ENCODE measurements at places on chromosomes 2 and 18.

- DNase-seq = no peak
These were observed 66.3 kb upstream of the SCG2 start for GRCh38 chr2:223668302-223668998.

- no peak for DNase-seq
These were observed 22.8 kb downstream of the ANO7 start for GRCh38 chr2:241211276-241211675.

- no peak for DNase-seq
These were observed 792.3 kb downstream of the DPP10 start for GRCh38 chr2:115234737-115235136.

DNA sequence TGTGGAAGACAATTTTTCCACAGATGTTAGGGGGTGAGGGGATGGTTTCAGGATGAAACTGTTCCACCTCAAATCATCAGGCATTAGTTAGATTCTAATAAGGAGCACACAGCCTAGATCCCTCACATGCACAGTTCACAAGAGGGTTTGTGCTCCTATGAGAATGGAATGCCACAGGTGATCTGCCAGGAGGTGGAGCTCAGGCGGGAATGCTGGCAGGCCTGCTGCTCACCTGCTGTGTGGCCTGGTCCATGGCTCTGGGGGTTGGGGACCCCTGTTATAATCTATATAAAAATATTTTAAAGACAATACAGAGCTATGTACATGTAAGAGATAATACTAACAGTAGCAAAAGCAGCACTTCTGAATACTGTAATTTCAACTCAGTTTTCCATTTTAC lies 19.2 kb downstream of the CWC22 start:
- DNase-seq = no peak

GRCh38 chr18:23284629-23285028 lies 149.3 kb downstream of the CABLES1 start:
- DNase-seq = no peak

- DNase-seq = no peak
These were observed 54.0 kb downstream of the EPAS1 start for GRCh38 chr2:46351098-46351749.

GRCh38 chr2:100239486-100240210 lies 82.7 kb downstream of the LONRF2 start:
- no peak for DNase-seq

DNA sequence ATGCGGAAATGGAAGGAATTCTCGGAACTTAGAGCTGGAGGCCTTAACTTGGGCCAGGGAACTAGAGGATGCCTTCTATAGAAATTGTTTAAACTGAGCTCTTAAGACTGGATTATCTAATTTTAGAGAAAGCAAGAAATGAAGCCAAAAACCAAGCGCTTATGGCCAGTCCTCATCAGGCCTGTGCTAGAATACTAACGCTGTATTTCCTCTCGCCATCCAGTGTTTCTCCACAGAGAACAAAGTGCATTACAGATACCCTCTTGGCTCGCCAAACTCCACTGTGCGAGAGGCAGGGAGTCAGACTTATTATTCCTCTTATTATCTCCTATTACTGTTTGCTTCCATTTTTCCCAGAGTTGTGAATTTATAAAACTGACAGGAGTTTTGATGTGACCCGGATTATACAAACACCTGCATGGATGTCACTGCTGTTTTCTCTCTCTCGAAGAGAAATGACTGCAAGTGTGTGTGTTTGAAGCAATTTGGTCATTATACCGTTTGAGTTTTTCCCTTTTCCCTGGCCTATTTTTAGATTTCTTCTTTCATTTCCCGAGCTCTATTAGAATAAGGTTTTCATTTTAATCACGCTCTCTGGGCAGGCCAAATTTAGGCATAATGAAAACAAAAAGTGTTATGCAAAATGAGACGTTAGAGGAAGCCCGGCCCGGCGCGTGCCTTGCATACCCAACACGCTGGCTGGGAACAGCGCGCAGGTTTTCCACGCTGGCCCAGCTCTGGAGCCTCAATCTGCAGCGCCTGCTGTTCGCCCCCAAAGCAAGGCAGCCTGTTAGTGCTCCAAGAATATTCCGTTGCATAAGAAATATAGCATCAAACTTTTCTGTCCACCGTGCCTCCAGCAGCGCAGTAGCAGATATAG lies 103.3 kb downstream of the ALK start:
- DNase-seq = no peak

DNA sequence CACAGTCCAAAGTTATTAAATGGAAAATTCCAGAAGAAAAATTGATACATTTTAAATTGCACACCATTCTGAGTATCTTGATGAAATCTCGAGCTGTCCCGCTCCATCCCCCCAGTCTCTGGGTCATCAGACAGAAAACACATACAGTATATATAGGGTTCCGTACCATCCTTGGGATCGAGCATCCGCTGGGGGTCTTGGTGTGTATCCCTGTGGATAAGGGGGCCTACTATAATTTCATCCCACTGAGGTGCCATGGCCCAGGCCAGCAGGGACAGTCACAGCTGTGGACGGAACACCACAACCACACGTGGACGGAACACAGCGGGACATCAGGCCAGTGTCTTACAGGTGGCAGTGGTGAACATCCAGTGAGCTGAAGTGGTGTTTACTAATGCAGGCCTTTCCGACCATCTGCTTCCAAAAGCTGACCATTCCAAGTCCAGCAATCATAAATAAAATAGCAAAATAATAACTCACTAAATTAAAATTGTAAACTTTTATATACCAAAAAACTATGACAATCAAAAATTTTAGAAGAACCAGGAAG lies 14.0 kb downstream of the TWIST2 start:
- no peak for DNase-seq

DNA sequence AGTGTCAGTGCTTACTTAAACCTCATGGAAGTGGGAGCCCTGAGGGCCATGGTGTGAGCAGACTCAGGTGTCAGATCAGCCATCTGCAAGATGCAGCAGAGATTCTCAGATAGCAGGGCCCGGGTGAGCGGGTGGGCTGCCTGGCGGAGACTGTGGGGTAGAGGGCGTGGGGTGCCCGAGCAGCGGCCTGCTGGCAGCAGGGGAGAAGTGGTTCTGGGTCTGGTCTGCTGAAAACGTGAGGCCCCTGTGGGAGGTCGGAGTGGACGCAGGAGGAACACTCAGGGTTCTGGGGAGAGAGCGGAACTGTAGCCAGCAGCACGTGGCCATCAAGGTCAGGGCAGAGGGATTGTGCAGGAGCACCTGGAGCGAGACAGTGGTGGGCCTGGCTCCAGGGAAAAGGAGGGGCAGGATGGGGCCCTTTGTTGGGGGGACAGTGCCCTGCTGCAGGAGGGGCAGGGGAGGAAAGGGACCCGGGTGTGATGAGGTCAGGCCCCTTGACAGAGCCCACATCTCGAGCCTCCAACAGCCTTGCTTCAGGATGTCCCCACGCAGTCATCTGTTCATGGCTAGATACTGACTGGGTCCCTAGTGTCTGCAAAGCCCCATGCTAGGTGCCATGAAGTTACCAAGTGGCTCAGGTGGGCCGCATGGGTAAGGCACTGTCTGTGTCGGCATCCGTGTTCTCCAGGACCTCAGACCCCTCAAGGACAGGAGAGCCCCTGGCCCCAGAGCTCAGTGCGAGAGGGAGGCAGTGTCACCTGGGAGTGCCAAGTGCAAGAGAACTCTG lies 2.7 kb upstream of the ESPNL start:
- DNase-seq = no peak

DNA sequence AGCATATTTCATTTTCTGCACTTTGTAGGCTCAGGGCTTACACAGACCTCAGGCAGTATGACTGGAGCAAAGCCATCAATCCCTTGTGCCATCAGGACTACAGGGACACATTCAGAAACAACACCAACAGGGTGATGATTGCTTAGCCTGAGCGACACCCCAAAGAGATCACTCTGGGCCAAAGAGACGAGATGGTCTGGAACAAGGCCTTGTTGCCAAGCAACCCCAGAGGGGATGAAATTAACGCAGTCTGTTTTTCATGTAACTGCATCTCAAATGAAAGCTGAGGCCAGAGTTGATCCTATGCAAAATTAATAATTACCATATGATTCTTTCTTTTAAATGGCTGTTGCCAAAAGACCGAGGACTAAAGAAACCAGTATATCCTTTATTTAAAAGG lies 20.2 kb upstream of the B3GNT2 start:
- no peak for DNase-seq

- DNase-seq = no peak
These were observed 29.7 kb downstream of the NAB1 start for GRCh38 chr2:190678444-190679162.

GRCh38 chr18:22318745-22319407 lies 98.8 kb downstream of the CTAGE1 start:
- DNase-seq = no peak

DNA sequence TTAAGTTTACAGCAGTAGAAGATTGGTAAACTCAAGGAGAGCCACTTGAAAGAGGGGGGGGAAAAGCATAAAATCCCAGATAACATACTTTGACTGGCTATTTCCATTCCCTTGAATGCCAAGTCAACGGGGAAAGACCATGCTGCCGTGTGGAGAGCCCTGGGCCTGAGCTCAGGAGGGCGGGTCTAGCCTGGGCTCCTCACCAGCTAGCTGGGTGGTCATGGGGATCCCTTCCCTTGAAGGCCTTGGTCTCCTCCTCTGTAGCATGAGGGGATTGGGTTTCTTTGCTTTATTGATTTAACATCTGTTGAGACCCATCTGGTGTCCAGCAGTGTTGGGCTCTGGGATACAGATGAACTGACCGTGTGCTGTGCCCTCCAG lies 35.0 kb downstream of the TEX51 start:
- DNase-seq = no peak

GRCh38 chr2:210318486-210318885 lies 3.5 kb upstream of the MYL1 start:
- DNase-seq = no peak

DNA sequence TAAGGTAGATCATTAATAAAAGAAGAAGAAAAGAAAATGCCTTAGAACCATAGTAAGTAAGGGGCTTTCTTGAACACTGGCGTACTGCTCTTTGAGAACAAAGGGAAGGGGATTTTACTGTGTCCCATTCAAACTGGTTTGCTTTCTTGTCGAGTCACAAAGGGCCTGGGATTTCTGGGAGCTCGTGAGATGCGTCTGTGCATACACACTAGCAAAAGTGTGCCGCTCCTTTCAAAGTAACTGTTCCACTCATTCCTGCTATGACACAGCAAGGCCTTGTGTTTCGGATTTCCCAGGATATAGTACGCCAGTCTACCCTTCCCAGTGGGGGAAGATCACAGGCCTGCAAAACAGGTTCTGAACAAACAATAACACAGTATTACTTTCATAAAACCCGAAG lies 93.0 kb downstream of the KCTD18 start:
- DNase-seq = no peak

DNA sequence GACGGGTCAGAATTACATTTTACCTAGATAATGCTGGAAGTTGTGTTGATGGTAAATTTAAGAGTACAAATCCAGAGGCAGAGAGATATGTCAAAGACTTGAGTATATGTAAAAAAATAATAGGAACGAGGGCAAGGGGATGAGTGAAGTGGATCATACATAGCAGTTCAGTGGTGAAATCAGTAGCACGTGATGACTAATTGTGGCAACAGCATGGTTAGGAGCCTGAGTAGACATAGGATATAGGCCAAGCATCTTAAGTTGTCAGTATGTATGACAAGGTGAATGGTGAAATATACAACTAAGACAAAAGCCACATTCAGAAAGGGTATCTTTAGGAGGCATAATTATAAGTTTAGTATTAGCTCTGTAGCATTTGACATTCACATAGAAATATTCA lies 826.5 kb upstream of the PIK3C3 start:
- no peak for DNase-seq

DNA sequence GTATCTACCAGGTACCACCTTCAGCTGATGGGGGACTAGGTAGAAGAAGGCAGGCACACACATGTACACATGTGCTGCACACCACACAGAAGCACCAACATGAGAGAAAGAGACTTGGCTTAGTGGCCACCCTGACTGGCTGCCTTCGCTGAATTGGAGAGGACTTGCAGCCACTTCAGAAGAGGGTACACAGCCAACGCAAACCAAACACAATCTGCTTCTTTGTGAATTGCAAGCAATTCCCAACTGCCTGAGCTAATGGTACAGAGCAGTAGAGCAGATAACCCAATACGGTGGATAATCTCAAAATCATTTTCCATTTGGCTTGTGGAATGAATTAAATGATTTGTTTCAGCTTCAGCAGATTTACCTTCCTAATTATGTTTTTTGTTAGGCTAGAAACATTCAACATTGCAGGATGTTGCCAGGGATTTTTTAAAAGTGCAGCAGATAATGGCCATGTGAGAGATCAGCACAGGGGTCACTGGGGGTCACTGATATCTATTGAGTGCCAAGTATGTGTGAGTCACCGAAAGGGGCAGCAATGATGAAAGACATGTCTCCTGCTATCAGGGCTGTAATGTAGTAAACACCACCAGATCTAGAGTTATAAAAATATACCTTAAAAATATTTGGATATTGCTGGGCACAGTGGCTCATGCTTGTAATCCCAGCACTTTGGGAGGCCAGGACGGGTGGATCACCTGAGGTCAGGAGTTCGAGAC lies 652.6 kb downstream of the BCL11A start:
- no peak for DNase-seq

DNA sequence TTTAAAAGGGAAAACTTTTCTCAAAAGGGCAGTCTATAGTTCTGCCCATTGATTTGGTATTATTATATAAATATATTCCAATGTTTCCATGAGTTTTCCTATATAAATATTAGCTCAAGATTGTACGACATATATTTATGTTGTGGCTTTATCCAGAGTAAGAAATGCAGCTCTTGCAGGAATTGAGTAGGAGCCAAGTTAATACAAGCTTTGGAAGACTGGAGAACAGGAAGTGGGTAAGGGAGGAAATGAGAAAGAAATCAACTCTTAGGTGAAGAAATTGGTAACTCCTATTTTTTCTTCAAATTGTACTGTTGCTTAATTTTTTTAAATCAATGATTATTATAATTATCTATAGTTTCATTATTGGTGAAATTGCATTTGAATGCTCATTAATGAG lies 105.4 kb upstream of the FAM117B start:
- no peak for DNase-seq

- DNase-seq = no peak
These were observed 61.8 kb downstream of the NXPH2 start for GRCh38 chr2:138718405-138718804.

DNA sequence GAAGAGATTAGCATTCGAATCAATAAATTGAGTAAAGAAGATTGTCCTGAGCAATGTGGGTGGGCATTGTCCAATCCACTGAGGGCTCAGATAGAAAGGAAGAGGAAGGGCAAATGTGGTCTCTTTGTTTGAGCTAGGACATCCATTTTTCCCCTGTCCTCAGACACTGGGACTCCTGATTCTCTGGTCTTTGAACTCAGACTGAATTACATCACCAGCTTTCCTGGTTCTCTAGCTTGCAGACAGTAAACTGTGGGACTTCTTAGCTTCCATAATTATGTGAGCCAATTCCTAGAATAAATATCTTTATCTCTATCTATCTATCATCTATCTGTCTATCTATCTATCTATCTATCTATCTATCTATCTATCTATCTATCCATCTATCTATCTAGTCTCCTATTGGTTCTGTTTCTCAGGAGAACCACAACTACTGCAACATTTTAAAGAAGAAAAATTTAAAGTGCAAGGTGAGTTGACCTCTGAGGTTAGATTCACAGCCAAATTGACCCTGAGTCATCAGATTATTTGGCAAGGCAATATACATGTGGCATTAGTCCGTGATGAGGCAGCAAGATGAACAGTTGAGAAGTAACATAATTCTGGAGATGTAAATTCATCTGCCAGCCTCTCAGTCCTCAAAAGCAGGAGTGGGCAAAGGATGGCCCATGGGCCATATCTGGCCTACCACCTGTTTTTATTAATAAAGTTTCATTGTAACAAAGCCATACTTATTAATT lies 191.4 kb downstream of the PDE11A start:
- DNase-seq = no peak
